ENCODE measurements at places on chromosomes 11 and 22.

GRCh38 chr22:47102648-47103047 lies 340.2 kb downstream of the TBC1D22A start:
- DNase-seq, result no peak

- no peak for DNase-seq
Observed at GRCh38 chr11:76221365-76221764, 15.1 kb upstream of the WNT11 start.

DNA sequence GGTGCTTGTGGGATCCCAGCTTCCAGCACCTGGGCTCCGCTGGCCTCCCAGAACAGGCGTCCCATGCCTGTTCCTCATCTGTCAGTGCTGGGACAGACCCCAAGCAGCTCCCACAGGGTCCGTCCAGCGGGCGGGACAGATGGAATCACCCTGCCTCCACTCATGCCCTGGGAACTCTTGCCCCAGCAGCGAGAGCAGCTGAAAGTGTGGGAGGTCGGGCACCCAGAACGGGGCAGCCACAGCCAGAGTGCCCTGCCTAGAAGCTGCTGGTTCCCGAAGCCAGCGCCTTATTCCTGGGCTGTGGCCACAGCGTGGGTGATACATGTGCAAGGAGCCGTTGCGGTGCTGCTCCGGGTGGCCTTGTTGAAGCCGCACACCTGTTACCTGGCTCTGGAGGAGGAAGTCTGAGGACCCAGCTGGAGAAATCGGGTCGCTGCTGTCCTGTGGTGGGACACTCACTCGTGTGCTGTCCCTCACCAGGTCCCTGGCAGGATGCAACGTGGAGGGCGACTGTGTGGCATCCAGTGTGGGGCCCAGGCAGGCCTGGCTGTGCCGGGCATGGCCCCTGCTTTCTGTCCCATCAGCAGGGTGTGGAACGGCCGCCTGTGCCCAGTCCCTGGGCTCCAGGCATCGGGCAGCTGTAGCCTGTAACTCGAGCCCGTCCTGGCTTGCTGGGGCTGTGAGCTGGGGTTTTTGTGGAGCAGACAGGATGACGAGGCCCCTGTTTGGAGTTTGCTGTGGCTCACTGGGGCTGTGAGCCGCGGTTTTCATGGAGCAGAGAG lies 16.2 kb downstream of the GRAMD4 start:
- no peak for DNase-seq

GRCh38 chr22:43237280-43237679 lies 50.3 kb upstream of the TTLL12 start:
- DNase-seq, result no peak

DNA sequence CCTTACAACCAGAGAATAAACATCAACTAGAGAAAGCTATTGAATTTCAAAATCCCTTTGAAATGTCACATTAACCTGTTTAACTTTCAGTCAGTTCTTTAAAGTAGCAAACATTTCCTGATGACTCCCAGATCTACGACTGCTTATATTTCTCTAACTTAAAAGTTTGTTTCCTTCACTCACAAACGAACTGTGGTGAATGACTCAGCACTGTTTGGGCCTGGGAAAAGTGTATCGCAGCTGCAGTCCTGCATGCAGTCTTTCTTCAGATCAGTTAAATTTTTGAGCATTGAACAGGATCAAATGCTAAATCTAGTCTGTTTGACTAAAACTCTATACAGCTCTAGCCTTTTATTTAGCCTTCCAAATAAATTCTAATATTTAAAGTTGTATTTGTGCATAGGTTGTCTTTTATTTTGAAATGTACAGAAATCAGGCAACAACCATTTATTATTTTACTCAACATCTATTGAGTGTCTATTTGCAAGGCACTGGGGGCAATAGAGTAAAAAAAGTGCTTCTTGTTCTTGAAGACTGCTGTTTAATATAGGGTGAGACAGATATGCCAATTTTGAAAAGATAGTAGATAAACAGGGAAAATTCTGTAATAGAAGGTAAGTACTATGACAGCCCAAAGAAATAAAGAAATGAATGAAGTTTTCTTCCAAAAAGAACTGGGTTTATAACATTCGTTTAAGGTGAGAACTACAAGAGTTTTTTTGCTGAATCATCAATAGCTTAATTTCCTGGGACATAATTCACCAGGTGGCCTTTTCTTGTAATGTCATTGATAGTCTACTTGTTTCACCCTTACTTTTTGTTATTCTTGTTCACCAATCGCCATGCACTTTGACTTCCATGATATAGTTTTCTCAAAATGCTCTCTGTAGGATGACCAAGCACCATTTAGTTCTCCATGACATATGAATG lies 235.4 kb downstream of the METTL15 start:
- no peak for DNase-seq

DNA sequence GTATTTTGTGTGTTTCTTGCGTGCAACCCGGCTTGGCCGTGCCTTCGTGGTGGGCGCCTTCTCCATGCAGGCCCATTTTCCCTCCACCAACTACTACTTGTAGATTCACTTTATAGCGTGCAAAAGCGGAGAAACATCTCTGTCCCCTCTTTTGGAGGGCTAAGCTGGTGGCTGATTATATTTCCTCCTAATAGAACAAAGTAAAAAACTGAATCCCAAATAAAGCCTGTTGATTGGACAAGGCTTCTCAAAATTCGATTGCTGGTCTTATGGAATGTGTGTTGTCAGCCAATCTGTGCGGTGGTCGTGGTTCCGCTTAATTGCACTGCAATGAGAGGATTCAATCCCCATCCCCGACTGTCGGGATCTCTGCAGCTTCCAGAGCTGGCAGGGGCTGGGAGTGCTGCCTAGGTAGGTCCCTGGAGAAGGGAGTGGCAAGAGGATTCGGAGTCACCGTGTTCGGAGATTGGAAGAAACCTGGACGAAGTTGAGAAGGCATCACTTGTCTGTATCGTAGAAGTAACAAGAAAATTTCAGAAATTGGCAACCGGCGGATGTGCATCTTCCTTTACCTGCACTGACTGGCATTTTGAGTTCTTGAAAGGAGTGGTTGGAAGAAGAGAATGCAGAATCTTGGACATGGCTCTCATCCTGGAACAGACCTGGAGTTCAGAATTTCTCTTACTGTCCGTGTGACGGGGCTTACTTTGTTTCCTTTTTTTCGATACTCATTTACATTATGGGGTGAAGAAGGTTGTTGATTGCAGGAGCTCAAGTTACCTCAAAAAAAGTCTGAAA lies 1.1 kb downstream of the HMGXB4 start:
- peak; percentile 1 for DNase-seq

GRCh38 chr22:37218771-37219411 lies 6.6 kb upstream of the SSTR3 start:
- DNase-seq, result no peak

- DNase-seq, result no peak
Observed at GRCh38 chr11:18191376-18191775, 18.7 kb downstream of the MRGPRX4 start.

- DNase-seq, result no peak
Observed at GRCh38 chr11:103109818-103110388, 677 bp downstream of the DYNC2H1 start.

GRCh38 chr11:62054484-62055121 lies 69.2 kb upstream of the INCENP start:
- peak; percentile 10 for DNase-seq

DNA sequence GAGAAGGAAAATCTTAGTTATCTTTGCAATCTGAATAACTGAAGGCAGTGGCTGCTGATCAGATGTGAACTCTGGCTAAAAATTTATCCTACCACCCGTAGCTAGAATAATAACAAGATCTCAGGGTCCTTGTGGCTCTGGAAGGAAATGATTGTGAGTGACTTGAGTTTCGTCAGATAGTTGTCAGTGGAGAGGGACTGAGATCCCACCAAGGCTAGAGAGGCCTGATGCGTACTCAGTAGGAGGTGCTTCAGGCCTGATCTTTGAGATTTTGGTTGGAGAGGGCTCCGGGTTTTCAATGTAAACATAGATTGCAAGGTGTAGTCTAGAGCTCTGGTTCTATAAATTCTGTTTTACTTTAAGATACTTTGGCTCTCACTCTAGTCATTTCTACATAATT lies 1.4 kb downstream of the MADD start:
- no peak for DNase-seq

DNA sequence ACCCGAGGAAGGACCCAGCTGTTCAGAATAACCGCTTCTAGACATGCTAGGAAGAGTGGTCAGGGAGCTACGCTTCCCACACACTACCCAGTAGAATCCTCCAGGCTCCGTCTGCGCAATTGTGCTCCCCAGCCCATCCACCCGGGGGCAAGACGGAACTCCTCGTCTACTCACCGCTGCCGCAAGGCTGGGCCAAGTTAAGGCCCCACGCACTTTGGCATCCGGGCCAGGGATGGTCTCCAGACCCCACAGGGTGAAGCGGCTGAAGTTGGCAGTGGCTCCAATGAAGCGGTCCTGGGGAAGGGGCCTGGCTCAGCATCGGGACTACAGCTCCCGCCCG lies 757 bp downstream of the RNASEH2C start:
- no peak for DNase-seq

GRCh38 chr11:2099516-2100349 lies 39.5 kb downstream of the IGF2 start:
- no peak for DNase-seq

DNA sequence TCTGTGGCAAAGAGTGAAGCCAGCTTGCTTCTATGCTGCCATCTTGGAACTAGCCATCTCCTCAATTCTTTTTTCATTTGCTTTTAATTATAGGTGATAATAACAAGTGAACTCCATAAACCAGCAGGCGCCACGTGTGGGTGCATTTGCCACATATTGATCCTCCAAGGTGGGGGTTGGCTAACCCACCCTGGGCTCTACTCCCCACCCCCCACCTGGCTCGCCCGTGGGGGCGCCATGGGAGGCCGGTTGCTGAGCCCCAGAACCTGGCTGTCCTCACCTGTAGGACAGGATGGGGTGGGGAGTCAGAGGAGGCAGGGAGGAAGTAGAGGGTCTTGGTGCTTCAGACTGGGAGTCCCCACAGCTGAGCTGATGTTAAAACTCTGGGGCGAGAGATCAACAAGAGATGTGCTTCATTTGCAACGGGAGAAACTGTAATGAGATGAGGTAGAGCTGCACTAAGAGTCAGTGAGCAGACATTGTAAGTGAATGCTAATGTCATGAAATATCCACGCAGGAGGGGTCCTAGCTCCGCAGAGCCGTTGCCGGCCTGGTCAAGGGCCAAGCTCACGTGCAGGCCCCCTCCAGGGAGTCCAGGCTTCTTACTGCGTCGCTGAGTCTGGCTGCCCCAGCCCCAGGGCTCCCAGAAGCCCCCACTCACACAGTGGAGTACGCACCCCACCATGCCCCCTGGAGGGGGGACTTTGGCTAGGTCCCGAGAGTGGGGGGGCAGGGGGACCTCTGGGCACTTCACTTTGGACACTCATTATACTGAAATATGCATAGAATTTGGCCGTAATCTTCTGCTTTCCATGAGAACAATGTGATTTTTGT lies 59.4 kb downstream of the BRD1 start:
- no peak for DNase-seq

GRCh38 chr11:66142370-66143263 lies 72.5 kb downstream of the PACS1 start:
- no peak for DNase-seq

DNA sequence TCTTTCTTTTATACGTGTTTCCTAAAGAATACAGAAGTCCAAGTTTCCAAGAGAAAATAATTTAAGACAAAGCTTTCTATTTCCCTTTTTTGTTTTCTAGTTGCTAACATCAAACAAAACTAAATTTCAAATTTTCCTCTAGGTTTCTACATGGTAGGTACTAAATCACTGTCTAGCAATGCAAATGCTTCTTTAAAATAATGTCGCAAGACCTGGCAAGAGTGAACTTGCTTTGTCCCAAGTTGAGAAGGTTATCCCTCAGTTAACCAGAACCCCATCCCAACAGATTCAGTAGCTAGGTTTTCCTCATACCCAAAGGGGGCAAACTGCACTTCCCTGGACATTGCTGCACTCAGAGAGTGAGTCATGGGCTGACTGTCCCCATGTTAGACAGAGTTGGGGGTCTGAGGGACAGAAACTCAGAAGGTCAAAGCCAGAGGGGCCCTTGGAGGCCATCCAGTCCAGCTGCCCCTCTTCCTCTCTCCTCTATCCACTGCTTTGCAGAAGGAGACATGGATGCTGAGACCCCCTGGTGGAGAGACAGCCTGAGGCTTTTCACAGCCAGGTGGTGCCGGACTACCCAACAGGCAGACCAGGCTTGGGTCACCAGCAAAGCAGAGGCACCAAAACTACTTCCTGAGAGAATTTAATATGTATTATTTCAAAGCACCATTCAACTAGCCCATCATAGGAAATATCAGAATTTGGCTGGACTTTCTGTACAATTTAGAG lies 23.1 kb downstream of the OR2AT4 start:
- DNase-seq, result no peak

DNA sequence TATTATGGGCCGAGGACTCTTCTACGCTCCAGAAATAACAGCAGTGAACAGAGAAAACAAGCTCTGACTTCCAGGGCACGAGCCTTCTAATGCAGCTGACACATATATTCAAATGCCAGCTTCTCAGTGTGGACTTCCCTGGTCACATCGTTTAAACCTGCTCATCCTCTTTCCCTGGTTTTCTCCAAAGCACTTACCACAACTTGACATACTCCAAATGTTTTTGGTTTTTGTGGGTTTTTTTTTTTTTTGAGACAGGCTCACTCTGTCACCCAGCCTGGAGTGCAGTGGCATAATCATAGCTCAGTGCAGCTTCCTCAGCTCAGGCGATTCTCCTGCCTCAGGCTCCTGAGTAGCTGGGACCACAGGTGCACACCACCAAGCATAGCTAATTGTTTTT lies 105.5 kb downstream of the MICAL3 start:
- DNase-seq, result no peak

- DNase-seq, result no peak
Observed at GRCh38 chr11:108135845-108136544, 14.6 kb downstream of the ACAT1 start.

GRCh38 chr11:63738720-63739360 lies 29.7 kb downstream of the ZFTA start:
- peak; percentile 64 for DNase-seq

DNA sequence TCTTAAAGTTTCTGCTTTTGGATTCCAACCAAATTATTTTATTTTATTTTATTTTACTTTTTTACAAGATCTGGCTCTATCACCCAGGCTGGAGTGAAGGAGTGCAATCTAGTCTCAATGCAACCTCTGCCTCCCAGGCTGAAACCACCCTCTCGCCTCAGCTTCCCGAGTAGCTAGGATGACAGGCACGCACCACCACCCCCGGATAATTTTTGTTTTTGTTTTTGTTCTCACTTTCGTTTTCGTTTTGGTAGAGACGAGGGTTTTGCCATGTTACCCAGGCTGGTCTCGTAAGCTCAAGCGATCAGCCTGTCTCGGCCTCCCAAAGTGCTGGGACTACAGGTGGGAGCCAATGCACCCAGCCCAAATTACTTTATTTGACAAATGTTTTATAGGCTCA lies 219.8 kb downstream of the ETS1 start:
- no peak for DNase-seq
